ENCODE measurements at places on chromosomes 6 and 20. TPM values are rescaled to one million over a fixed set of nuclear protein-coding genes. Genes with fewer than 3 reads are reported as not detected.

DNA sequence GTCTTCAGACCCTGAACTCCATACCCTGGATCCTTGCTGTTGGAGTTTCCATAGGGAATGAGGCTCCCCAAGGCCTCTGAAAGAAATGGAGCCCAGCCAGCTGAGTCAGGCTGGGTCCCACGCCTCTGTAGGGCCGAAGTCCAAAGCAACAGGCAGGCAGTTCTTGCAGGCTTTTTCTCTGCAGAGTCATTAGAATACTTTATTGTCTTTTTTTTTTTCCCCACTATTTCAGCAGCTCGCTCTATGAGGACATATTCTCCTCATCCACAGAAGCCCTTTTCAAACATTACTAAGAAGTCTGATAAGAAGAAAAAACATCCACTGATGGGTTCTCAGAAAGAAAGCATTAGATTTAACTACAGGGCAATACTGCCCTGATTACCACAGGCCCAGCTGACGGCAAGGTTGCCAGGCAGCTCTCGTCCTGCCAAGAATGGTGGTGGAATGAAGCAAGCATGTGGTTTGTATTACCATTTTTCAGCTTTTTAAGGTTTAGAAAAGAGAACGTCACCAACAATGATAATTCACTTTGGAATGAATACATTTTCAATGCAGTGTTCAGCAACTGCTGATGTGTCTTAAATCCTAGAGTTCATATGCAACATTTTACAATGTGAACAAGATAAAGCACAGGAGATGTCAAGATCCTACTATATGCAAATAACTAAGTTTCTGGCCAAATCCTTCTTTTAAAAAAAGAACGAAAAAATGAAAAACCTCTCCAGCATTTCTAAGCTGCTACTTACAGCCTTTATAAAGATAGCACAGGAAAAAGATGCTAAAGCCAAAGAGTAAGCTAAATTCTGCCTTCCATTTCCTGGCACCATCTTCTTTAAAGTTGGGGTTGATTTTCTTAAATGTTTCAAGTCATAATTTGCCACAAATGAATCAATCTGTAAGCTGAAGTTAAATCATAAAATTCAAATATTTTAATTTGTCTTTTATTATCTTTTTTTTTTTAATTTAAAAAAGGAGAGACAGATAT is 223.6 kb upstream of the CITED2 start:
- DNase-seq: no peak

GRCh38 chr6:21556511-21556910 is 37.0 kb upstream of the SOX4 start:
- no peak for DNase-seq

DNA sequence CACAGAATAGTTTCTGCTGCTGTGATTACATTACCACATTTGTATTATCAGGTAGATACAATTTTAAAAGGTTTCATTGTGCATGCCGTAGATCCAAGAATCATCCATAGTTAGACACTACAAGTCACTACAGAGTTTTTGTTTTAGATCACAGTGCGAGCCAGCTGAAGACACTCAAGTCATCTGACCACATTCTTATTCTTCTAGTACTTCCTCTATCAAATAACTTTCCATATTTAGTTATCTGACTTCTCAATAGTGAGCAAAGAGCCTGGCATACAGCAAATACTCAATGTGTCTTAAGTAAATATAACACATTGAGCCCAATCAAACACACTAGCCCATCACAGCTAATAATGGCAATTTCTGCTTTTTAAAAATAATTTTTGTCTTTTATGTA is 195.4 kb downstream of the ASCC3 start:
- DNase-seq: no peak

DNA sequence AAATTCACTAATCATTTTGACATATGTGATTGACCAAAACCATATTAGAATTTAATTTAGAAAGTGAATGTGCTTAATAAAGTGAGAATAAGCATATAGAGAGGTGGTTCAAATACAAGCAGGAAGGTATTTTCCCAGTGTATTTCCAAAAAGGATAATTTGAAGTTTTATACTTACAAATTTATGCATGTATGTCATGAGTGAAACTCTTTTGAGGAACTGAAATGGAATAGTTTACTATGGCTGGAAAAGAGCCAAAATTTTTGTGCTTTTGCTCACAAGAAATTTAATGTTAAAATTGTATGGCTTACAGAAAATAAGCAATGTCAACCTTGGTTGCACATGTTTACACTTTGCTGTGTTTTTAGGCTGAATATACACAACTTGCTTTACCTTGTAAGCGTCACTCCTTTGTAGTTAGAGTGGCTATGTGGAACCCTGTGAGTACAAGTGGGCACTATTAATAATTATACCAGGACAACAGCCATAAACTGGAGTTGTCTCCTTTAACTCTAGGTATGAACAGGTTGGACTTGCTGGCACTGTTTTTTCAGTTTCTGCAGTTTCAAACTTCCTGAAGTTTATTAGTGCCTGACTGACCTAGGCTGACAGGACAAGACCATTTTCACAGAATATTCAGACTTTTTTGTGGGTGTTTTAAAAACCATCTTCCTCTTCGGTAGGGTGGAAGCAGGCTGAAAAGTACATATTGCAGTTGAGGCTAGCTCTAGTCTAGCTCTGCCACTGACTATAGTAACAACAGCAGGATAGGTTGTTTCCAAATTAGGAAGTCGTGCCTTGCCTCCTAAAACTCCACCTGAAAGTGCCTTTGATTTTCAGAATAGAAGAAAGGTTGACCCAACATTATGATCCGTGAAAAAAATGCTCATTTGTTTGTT is 6.0 kb downstream of the AFDN start:
- DNase-seq: no peak

MUCL3 gene
- not detected for total RNA-seq

- DNase-seq: no peak
These were observed 51.5 kb downstream of the PREX1 start for GRCh38 chr20:48776306-48776705.

- DNase-seq: no peak
These were observed 562.3 kb upstream of the POU3F2 start for GRCh38 chr6:98272060-98272459.

DAAM2 gene
- 382 TPM for total RNA-seq

DNA sequence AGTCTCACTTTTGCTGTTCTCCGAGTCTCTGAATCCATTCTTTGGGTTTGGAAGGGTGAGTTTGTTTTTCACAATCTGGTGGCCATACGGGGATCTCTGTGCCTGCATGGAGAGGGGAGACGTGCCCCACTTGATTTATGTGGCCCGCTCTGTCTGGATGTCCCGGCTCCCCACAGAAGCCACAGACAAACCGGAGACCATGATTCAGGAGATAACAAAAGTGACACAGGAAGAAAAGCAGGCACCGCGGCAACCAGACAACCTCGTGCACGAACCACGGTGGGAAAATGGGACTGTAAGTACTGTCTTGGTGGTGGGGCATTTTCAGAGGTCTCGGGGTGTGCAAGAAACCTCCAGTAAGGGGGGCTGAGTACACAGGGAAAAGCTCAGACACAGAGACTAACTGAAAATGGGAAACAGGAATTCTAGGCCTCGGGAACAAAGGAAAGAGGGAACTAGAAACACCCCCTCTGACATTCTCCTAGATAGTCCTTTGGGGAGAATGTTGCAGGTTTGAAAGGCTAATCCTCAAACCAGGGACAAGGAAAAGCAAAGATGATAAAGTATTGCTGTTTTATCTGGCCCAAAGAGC is 22.1 kb upstream of the ZNF318 start:
- DNase-seq: no peak

All from esophagus muscularis mucosa (tissue), 4 donors.